Fibroblast of skin of left biceps (primary cell): ENCODE measurements at places on chromosomes 4 and X.
A peak's percentile ranks its signal among the peaks of the same experiment; 100 is the strongest.

DNA sequence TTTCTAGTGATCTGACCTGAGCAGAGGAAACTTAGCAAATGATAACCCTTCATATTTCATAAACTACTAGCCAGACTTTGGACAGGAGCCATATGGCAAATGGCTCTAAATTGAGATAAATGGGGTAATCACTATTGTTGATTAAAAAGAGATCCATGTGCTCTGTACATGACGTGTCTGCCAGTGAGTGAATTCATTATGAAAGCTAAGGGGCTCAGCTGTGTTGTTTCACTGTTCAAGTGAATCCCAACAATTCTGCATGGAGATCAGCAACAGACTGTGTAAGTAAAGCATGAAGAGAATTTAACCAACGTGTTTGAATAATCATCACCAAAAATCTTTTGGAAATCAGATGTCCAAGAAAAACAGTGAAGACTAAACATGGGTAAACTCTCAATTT is 9.5 kb upstream of the QRFPR start:
- no peak for DNase-seq

- no peak for DNase-seq
Measured at GRCh38 chr4:913280-913618, 18.9 kb downstream of the GAK start.

DNA sequence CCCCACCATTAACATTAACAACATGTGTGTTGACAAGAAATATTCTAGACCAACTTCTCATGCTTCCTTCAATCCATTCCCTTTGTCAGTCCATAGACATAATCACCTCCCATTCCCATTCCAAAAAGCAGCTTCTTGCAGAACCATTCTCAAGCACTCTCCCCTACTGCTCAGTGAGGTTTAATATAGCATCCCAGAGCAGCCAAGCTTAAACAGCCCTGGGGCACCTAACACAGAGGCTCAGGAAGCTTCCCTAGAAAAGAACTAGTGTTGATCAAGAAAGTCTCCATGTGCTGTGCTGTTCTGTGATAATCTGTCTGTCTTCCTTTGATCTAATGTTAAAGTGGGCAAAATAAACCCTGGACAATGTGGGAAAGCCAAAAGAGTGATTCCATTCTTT is 174.2 kb upstream of the NOCT start:
- no peak for DNase-seq

DNA sequence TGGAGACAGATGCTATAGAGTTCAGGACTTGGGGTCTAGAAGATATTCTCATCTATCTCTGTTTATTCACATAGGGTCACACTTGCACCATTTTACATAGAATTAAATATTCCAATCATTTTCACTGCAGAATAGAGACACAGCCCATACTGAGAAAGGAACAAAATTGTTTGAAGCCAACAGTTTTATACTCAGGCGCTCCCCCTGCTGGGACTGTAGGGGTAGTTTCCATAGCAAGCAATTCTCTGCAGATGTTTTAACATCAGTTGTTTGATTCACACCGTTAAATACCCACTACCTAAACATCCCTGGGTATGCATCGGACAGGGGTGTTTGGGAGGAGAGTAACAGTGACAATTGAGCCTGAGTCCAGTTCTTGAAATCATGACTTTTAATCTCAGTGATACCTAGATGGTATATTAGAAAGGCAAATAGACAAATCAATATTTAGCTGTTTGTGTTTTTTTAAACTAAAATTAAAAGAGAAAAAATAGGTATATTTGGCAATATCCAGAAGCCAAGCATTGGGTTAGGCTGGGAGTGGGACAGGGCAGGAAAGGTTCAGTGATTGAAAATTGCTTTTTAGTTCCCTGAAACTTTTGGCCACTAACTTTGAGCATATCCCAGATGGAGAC is 33.8 kb downstream of the LONRF3 start:
- no peak for DNase-seq

GRCh38 chrX:63929608-63930007 is 144.6 kb upstream of the ARHGEF9 start:
- DNase-seq: no peak

DNA sequence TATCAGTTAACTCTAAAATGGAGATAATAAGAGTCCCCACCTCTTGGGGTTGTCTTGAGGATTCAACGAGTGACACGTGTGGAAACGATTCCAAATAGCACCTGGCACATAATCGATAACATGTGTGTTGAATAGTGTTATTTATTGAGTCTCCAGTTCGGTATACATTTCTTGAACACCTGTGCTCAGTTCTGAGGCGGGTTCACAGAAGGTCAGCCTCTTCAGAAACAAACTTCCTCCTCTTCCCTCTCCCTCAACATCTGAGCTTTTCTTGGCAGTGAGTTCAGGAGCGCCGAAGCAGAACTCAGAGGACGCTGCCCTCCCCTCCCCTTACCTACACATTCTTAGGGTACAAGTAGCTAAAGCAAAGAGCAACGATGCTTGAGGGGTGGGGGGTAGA is 934 bp downstream of the PDHA1 start:
- DNase-seq: no peak

DNA sequence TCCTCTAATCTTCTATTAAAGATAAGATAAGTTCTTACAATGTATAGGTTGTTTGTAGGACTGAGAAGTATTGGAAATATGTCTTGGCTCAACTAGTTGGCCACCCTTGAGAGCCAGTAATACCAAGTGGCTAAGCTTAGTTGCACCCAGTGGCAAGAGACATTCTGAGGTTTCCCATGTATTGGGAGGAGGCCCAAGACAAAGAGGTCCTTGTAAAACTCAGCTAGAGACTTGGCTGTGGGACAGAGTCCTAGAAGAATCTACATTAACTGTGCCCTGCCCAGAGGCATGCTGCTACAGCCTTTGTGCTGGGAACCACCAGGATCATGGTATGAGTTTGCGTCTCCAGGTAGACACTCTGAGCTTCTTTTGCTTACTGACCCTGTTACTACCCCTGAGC is 41.9 kb upstream of the SLC4A4 start:
- no peak for DNase-seq

- DNase-seq: peak; percentile 52
Measured at GRCh38 chr4:173413036-173413435, 14.1 kb upstream of the SCRG1 start.

GRCh38 chr4:2696423-2696822 is 59.7 kb downstream of the TNIP2 start:
- no peak for DNase-seq

GRCh38 chr4:153282023-153282422 is 62.5 kb upstream of the MND1 start:
- no peak for DNase-seq

DNA sequence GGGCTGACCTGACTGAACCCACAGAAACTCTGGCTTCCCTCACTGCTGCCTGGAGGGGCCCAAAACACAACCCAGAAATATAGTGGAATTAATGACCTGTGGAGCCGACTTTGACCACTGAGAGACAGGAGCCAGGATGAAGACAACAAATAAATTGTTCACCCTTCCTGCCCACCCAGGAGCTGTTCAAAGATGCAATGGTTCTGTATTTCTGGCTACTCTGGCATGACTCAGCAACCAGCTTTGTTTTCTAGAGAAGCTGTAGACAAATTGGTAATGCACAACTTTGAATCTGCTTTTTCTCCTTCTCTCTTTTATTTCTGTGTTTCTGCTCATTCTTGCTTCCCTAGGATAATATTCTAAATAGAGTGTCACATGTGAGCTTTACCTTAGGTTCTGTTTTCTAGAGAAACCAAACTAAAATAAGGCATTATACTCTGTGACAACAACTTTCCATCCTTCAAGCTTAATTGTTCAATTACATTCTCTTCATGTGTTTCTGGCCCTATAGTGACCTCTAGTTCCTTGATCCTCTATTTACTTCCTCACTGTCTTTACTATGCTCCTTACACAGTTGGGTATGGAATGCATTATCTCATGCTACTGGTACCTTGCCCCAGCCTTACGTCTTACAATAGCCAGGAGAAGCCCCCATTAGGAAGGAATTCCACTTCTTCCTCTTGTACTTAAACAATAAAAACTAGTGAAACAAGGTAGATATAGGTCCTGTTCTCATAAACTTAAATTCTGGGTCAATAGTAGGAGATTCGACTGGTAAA is 6.5 kb upstream of the PRKG2 start:
- no peak for DNase-seq

DNA sequence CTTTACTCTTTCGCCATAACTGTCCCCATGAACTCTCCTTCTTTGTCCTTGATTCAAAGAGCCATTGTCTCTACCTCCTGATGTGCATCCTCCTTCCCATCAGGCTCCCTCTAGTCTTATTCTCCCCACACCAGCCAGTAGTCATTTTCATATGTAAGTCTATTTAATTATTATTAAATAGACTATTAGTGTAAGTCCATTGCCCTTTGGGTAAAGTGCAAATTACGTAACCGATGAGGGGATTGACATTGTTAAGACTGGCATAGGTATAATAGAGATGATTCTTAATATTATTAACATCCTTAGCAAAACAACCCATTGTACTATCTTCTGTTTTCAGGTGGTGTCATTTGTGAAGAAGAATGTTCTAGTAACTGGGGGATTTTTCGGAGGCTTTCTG is 16.7 kb downstream of the CMC4 start:
- DNase-seq: no peak

DNA sequence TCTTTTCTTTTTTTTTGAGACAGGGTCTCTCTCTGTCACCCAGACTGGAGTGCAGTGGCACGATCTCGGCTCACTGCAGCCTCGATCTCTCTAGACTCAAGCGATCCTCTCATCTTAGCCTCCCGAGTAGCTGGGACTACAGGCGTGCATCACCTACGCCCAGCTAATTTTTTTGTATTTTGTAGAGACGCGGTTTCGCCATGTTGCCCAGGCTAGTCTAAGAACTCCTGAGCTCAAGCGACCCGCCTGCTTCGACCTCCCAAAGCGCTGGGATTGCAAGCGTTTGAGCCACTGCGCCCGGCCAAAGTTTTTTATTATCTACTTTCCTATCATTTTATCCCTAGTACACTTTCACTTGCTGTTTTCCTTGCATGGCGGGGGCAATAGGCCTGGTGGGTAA is 1.4 kb downstream of the UBA6 start:
- DNase-seq: no peak

GRCh38 chr4:76867880-76868655 is 29.9 kb downstream of the SOWAHB start:
- DNase-seq: no peak

DNA sequence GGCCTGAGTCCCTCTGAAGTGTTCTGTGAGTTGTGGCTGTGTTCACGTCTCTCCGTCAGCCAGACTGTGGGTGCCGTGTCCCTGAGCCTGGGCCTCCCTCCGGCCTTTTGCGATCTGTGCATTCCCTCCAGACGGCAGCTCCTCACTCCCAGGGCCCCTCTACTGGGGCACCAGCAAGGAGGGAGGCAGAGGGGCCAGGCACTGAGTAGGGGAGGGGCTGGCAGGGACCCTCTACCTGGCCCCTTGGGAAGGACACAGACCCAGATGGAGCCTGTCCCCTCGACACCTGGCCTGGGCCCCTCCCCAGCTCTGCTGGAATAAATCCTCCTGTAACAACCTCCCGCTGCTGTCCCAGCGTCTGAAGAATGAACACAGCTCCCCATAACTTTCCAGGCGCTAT is 110.0 kb upstream of the NKX1-1 start:
- no peak for DNase-seq

DNA sequence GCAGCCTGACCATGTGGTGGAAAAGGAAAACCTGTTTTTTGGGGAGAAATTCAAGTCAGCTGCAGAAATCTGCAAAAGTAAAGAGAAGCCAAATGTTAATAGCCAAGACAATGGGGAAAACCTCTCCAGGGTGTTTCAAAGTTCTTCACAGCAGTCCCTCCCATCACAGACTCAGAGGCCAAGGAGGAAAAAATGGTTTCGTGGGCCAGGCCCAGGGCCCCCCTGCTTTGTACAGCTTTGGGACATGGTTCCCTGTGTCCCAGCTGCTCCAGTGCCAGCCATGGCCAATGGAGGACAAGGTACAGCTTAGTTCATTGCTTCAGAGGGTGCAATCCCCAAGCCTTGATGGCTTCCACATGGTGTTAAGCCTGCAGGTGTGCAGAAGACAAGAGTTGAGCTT is 15.2 kb upstream of the YTHDC1 start:
- no peak for DNase-seq

DNA sequence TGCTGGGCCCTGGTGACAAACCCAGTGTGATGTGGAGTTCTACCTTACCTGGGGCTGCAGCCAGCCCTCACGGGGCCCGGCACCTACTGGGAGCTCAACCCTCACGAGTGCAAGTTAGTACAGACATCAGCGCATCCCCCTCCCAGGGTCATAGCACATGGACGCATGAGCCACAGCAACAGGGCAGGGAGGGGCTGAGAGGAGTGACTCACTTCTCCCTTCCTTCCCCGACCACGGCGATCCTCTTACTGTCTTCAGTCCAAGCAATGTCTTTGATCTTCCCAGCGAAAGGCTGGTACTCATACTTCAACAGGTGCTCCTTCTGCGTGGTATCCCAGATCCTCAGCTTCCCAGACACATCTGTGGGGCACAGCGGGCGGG is 17.8 kb downstream of the WDR1 start:
- DNase-seq: no peak
